SK-N-DZ (cell line): ENCODE measurements at places on chromosomes 6 and 20.

DNA sequence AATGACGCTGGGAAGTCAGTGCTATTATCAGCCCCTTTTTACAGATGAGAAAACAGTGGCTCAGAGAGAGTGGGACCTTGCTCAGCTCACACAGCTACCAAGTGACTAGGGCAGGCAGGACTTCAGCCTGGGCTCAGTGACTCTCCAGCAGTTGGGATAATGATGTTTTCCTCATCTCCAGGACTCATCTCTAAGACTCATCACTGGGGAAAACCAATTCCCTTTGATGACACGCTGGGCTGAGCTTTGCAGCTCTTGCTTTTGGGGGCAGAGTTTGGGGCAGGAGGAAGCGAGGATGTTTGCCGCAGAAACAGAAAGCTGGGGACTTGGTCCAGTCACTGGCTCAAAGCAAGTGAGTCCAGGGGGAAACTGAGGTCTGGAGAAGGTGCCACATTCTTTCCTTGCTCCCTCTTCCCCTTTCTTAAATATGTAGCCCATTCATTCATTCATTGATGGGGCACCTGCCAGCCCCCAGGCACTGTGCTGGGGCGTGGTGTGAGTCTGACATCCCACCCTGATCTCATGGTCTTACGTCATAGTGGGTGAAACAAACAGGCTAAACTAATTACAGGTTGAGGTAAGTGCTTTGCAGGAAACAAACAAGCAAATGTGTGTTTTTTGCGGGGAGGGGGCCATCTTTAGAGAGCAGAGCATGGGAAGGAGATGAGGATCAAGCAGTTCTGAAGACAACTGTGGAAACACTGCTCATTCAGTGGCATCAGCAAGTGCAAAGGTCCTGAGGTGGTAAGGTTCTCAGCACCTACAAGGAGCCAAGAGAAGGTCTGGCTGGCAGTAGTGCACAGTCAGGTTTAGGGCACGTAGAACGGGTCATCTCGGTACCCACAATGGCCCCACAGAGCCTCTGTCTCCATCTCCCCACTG, 74.4 kb upstream of the PMEPA1 start:
- DNase-seq, result no peak

- DNase-seq, result no peak
These were observed 16.6 kb upstream of the PLCB1 start for GRCh38 chr20:8115436-8115835.

DNA sequence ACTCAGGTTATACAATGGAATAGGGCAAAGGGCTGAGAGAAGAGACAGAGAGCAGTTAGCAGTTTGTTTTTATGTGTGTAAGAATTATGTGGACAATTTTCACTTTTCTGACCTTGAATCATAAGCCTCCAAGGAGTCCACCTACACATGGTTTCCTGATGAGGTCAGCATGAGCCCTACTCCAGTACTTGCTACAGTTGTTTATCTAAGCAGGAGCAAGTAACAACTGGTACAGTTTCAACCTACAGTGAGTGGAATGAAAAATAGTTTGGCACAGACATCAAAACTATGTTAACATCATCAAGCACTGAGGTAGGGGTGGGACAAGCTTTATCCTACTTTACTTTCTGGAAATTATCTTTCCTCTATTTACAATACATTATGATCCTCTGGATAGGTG, 426.7 kb upstream of the ID4 start:
- no peak for DNase-seq

DNA sequence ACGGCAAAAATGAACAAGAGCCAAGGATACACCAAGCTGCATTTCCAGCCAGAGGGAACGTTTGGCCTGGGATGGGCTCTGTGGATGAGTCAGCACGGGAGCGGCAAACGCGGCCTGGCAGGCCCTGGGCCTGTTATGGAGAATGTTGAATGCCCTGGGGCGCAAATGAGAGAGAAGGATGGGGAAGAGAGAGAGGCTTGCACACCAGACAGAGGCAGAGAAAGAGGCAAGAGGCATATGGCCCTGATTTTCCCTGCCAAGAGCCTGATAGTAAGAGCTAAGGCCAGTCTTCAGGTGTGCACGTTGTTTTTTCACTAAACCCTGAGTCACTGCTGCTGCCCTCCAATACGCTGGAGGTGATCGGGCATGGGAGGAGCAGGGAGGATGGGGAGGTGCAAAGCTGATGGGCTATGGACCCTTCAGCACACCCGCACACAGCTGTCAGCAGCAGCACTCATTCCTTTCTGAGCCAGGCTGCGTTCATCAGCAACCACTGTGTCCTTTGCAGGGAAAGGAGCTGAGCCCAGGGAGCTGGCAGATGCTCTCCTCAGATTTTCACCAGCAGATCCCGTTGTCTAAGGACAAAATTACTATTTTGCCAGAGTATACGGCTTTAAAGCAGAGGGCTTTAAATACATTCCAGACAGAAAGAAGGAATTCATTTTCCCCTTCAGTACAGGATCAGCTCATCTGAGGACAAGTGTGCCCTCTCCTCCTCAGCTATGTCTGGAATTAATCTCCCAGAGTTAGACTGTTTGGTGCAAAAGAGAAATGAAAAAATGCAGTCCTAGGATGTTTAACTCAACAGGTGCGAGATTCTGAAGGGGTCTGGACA, 61.7 kb upstream of the SLC22A23 start:
- DNase-seq, result no peak

DNA sequence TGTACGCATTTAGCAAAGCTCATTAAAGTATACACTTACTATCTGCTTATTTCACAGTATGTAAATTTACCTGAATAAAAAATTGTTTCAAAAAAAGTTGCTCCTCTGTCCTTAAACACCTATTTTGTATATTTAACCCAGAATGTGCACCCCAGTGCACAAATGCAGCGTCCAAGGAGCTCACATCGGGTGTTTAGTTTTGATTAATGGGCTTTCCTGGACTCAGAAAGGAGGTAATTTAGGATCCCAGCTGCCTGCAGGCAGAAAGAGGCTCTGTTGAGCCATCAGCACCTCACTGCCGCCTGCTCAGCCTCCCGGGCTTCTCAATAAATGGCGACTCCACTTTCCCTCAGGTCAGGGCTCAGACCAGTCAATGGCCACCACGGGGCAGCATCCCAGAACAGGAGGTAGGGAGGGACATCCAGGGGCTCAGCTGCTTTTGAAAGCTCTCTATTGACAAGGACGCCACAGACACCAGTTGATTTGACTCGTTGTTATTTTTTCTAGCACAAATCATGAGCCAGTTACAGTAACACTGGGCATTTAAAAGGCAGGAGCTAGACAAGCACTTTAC, 70.2 kb upstream of the TBC1D7 start:
- no peak for DNase-seq

DNA sequence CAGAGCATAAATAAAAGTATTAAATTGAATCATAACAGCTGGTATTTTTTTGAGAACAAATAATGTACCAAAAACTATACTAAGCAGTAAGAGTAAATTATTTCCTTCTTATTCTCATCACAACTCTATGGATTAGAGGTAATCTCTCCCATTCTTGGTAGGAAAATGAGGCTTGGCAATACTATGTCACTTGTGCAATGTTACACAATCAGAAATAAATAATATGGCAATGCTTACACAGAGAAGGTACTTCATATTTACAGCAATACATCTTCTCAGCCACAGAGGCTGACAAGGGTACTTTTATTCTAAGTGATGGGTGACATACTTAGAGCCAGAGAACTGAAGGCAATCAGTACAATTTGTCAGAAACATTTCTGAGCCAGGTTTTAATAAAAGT, 3.9 kb downstream of the DST start:
- DNase-seq, result no peak

GRCh38 chr20:63745961-63746731, 6.6 kb downstream of the SLC2A4RG start:
- DNase-seq, result no peak

DNA sequence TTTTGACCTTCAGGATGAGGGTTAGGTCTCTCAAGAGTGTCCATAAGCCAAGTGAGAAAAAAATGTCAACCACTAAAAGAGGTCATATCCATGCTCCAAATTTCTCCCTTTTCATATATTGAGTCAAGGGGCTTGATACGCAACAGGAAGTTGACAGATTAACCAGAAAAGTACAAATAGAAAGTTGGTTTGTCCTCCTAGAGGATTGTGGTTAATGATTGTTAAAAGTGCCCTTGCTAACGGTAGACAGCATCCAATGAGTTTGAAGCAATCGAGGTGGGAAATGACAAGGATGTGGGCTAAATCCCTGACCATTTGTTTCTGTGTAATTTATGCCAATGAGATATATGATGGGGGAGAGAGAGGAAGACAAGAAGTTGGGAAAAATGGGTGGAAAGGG, 18.1 kb upstream of the HBS1L start:
- DNase-seq, result no peak

DNA sequence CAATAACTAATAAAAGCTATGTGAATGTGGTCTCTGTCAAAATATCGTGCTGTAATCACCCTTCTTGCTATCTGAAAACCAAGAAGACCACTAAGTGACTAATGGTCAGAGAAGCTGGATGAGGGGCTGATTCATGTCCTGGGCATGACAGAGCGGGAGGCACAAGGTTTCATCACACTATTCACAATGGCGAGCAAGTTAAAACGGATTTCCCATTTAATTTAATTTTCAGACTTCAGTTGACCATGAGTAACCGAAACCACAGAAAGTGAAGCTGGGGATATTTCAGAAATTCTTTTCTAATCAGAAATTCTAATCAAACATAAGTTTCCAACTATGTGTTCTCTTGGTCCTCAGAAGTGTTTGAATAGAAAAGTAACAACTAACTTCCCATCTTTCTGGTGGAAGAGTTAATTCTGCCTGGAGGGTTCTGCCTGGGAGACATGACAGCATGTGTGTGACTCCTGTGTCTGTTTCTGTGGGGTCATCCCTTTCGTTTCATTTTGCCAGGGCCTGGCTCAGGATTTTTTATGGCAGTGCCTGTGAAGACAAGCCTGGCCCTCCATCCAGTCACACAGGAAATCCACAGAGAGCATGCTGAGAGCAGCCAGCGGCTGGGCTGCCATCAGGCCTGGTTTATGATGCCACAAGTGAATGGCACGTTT, 98.9 kb downstream of the FAM120B start:
- DNase-seq, result no peak

GRCh38 chr6:79238919-79239318, 4.4 kb upstream of the HMGN3 start:
- DNase-seq, result no peak

DNA sequence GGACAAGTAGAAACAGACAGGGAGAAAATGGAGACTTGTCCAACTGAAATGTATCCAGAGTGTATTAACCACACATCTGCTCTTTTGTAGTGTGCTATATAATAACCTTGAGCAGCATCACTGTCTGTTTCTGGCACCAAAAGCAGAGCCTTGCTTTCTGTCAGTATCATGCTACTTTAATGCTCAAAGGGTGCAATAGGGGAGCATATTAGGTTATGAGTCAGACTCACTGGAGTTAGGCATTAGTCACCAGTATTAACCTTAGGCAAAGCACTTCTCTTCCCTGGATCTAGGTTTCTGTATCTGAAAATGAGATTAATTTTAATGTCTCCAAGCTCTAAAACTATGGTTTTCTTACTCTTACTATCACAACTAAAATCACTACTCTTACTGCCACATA, 280.1 kb downstream of the TFAP2B start:
- no peak for DNase-seq

- DNase-seq, result peak; percentile 86
These were observed 468.5 kb downstream of the KIF16B start for GRCh38 chr20:16104783-16105182.

- no peak for DNase-seq
These were observed 445.3 kb upstream of the CITED2 start for GRCh38 chr6:139819776-139820175.

- DNase-seq, result peak; percentile 73
These were observed 50.5 kb downstream of the EBF4 start for GRCh38 chr20:2742934-2743559.

GRCh38 chr6:73028124-73028766, 197.1 kb downstream of the KHDC1L start:
- DNase-seq, result no peak

GRCh38 chr6:33815854-33816253, 12.1 kb upstream of the MLN start:
- peak; percentile 74 for DNase-seq

DNA sequence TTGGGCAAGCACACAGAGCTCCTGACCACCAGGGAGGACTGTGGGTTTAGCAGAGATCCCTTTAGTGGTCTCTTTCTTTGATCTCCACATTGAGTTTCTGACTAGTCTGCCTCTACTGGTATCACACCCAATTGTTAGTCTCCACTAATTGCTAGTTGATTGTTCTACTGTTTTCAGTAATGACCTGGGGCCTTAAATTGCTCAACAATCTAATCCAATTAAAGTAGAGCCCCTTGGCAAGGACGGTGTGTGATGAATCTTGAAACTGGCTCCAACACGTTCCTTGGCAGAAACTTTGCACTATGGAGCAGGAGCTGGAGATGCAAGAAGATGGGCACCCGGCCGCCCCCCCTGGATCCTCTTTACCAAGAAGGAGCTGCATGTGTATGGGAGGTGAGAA, 12.3 kb downstream of the FAM50B start:
- DNase-seq, result no peak

DNA sequence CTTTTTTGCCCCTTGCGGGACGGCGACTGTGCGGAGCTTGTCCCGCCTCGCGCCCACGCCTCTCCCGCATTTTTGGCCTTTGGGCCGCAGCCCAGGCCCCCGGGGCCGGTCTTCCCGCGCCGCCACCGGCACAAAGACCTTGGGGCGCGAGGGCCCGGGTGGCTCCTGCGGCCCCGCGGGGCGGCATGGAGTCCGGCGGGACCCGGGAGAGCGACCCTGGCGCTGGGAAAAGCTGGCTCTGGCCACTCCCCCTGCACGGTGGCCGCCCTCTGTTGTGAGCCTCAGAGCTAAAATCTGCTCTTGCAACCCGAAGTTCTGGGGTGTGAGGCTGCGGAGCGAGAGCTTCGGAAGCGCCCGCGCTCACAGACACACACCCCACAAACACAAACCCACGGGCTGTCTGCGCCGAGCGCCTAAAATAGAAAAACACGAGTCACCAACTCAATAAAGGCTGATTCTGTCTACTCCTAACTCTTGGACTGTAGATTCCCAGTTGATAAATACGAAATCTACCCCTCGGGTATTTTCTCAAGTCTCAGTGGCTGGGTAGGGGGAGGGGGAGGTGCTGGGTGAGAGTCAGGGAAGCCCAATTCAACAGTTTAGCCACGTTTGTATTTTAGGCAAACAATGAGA, 496 bp upstream of the BEND3 start:
- DNase-seq, result peak; percentile 83

DNA sequence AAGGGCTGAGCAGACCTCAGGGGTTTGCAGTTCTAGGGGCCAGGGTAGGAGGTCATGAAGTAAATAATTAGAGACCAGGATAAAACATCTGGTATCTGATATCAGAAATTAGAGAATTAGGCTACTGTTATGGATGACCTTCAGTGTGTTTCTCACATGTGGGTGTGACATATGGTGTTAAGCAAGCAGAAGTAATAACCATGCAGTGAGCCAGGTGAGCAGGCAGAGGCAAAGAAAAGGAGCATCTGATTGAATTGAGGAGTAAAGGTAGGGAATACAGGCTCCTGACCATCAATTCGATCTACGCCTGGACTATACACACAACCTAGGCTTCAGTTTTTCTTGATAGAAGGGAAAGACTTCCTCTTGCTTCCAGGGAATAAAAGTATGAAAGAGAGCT, 34.7 kb upstream of the MAP3K7 start:
- no peak for DNase-seq
